ENCODE measurements at places on chromosomes 2 and 18.

- DNase-seq = no peak
These were observed 70.0 kb downstream of the MYO3B start for GRCh38 chr2:170247882-170248393.

DNA sequence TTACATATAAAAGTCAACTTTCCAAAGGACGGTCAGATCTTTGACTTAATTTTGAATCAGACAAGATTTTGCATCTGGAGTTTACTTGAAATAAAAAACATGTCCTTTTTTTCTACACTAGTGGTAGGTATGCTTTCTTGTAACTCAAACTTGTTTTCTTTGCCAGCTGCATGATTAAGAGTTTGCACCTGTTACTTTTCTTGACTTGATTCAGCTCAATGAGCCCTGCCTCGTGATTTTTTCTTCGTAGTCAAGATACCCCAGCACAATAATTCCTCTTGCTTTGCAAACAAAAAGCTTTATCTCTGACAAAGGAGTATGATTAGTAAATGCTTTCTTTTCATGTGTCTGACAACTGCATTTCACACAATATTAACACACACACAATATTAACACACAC lies 82.3 kb downstream of the FBXO15 start:
- DNase-seq = no peak

GRCh38 chr2:45670646-45671045 lies 19.2 kb downstream of the PRKCE start:
- DNase-seq = no peak

- peak; percentile 63 for DNase-seq
These were observed 37.5 kb upstream of the SIX2 start for GRCh38 chr2:45046786-45047185.

DNA sequence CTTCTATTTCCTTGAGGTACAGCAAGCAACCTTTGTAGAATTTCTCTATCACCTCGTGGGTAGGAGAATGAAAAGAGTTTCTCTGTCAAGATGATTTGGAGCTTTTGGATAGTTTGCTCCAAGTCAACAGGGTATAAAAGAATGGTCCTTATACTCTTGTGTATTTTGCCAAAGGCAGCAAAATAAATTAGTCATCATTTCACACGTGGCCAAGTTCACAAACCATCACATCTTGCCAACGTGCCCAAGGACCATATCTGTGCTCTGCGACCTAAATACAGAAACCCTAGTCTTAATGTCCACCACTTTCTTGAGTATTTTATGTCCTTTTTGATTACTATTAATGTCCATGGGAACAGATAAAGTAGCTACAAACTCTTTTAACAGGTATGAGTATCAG lies 262.9 kb downstream of the AFF3 start:
- no peak for DNase-seq

Data from stromal cell of bone marrow (primary cell).